Left ventricle myocardium superior (tissue), 1 donor: ENCODE measurements at places on chromosomes 13 and 19. TPM values are rescaled to one million over a fixed set of nuclear protein-coding genes. Genes with fewer than 3 reads are reported as not detected.

DNA sequence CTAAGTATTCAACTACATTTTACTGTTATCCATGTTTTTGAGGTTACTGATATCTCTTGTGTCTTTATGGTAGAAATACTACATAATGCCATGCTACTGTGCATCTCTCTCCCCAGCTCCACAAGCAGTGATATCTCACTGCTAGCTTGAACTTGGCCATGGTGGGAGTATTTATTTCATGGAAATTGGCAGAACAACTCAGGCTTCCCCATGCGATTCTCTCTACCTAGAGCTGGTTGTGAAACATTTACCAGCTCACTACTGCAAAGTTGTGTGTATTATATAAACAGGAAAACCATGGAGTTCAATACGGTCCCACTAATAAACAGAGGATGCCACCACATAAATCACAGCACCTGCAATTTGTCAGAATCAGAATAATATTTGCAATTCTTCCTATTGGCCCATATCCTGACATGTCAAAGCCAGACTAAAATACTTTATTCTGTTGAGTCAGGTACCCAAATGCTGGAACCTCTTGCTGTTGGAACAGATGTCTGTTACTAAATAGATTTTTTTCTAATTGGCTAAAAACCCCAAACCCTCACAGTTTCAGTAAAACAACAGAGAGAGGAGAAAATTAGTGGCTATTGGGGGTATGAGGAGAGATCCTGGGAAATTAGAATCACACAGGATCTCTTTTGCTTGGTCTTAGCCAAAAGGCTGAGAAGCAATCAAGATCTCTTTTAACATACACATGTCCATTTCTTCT is 91.4 kb upstream of the SLC10A2 start:
- DNase-seq, result no peak

GRCh38 chr13:27968316-27969081 is 616 bp downstream of the CDX2 start:
- DNase-seq, result no peak

Gene TTC9B
- total RNA-seq, result not detected

- no peak for DNase-seq
Observed at GRCh38 chr13:38167164-38167822, 182.4 kb upstream of the UFM1 start.

Gene TMC4
- 1.7 TPM for total RNA-seq

GRCh38 chr19:17370026-17370587 is 7.0 kb downstream of the PLVAP start:
- DNase-seq, result no peak

- no peak for DNase-seq
Observed at GRCh38 chr13:20714161-20714560, 10.7 kb downstream of the IL17D start.
